ENCODE measurements at places on chromosomes 5 and 9.

GRCh38 chr9:25177858-25178257 is 500.4 kb downstream of the TUSC1 start:
- DNase-seq, result no peak

- DNase-seq, result no peak
Observed at GRCh38 chr9:89026876-89027275, 35.6 kb downstream of the S1PR3 start.

DNA sequence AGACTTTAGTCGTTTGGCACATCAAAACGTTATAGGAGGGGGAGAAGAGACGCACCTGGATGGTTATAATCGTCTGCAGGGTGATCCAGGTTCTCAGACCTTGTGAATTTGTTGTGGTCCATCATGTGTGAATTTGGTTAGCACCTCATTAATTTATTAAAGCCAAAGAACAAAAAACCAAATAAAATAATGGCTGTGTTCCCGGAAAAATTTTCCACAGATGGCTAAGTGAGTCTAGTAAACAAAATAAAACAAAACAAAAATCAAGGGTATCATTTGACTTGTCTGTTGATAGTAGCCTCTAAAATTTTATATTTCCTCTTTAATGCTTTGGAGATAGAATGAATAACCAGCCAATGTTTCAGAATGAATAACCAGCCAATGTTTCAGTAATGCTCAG is 119.7 kb downstream of the ACTBL2 start:
- DNase-seq, result no peak

- no peak for DNase-seq
Observed at GRCh38 chr9:134152022-134152448, 12.3 kb downstream of the RNU6ATAC start.

GRCh38 chr5:35274839-35275509 is 44.7 kb upstream of the PRLR start:
- no peak for DNase-seq

DNA sequence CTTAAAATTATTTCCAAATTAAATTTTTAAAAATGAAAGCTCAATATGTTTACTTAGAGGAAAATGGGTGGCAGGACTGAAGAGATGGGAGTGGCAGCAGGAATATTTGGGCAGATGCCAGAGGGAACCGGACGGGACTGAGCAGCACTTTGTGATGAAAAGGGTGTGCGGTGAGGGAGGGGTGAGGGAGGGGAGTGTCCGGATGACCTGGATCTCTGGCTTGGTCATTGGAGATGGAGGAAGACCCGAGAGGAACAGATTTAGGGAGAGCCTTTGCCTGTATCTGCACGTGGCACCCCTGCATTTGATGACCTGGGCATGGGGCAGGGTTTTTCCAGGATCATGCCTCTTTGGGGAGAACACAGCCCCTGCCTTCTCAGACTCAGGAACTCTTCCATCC is 201.1 kb upstream of the MVB12B start:
- DNase-seq, result no peak

DNA sequence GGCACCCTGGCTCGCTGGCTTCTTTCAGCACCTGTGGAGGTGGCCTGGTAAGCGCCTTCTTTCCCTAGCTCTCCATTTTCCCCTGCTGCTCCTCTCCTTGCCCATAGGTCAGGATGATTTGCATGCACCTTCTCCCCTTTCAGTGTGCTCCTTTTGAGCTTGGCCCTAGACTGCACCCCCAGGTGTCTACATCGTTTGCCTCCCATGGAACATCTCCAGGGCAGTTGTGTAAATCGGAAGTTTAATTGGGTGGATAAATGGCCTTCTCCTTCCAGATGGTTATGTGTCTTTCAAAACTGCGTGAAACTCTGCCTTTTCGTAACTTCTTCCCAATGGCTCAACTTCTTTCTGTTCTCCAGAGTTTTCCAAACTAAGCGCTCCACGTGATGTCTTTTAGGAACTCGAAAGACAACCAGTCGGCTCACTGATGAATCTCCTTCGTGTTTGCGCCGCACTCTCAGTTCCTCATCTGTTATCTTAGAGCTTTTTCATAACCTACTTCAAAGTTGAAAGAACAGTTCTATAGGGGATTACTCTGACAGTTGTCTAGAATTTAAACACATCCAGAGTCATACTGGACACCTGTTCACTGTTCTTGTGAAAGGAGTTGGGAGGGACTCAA is 1.7 kb downstream of the ADAMTS19 start:
- DNase-seq, result no peak

GRCh38 chr5:89253666-89254352 is 370.8 kb upstream of the MEF2C start:
- no peak for DNase-seq

DNA sequence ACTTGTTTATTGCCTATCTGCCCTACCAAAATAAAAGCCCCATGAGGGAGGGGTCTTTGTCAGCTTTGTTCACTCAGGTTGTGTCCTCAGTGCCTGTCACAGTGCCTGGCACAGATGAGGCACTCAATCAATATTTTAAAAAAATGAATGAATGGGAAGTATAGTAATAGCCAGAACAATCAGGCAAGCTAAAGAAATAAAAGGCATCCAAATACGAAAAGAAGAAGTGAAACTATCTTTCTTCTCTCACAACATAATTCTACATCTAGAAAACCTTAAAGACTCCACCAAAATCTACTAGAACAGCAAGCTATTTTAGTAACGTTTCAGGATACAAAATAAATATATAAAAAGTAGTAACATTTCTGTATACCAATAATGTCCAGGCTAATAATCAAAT is 37.8 kb upstream of the C5orf63 start:
- DNase-seq, result no peak

- DNase-seq, result no peak
Observed at GRCh38 chr5:84436866-84437265, 52.2 kb upstream of the EDIL3 start.

GRCh38 chr5:166994226-166994625 is 1297.2 kb upstream of the WWC1 start:
- no peak for DNase-seq

- no peak for DNase-seq
Observed at GRCh38 chr9:97501177-97501971, at the start of gene TMOD1. Gene TMOD1, plus strand, starts transcription at chr9:97501666. Its CDS starts 22,523 bp downstream, at chr9:97524189.

DNA sequence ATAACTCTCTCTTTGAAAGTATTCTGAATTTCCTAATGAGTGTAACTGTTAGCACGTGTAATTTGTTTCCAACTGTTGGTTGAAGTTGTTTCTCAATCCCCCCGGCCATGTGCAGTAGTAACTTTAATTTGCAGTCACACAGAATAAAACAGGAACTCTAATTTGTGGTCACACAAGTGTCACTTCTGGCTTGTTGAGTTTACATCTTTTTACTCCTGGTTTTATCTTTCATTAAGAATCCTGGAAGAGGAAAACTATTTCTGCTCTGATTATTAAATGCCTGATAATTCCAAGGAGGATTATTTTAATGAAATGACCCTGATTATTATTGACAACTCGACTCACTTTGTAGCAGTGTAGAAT is 1.2 kb downstream of the SCAMP1 start:
- no peak for DNase-seq

DNA sequence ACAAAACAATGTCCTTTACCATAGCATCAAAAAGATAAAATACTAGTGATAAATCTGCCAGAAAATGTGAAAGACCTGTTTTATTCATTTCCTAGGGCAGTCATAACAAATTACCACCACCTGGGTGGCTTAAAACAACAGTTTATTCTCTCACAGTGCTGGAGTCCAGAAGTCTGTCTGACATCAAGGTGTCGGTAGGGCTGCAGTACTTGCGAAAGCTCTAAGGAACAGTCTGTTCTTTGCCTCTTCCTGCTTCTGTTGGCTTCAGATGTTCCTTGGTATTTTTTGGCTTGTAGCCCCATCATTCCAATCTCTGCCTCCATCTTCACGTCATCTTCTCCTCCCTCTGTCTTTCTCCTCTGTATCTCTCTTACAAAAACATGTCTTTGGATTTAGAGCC is 51.0 kb downstream of the PTPDC1 start:
- no peak for DNase-seq

GRCh38 chr5:61254969-61255555 is 77.0 kb upstream of the ZSWIM6 start:
- no peak for DNase-seq

GRCh38 chr5:148843510-148844318 is 17.3 kb downstream of the ADRB2 start:
- DNase-seq, result no peak

- DNase-seq, result no peak
Observed at GRCh38 chr5:142360607-142361120, 35.8 kb upstream of the SPRY4 start.

DNA sequence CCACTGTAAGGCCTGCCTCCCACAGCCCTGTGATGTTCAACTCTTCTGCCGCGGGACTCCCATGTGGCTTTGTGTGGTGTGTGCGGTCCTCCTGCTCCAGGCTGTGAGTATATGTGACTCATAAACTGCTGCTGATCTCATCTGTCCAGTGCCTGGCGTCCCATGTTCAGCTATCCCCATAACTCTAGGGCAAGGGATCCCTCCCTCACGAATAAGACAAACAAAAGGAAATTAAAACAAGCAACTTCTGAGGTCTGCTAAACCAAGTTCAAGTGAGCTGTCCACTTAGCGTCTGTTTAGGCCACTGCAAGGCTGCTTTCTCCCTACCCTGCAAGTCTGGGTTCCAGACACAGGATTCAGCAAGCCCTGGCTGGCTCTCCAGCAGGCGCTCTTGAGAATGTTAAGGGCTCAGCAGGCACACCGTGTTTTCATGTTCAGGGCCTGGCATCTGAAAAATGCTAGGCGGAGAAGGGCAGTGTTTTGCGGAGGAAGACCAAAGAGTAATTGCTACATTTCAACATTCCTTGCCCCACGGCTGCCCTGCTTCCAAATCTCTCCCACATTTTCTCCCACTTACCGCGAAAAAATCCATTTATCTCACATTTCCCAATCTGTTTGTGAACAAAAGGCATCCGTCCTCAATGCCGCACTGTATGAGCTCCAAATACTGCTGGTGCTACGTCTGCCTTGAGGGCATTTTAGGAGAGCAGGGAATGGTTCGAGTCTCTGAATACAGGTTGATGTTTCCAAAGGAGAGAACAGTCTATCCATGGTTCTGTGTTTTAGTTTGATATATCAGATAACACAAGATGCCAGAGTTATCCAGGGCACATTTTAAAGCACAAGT is 280.2 kb downstream of the SEMA5A start:
- DNase-seq, result no peak

DNA sequence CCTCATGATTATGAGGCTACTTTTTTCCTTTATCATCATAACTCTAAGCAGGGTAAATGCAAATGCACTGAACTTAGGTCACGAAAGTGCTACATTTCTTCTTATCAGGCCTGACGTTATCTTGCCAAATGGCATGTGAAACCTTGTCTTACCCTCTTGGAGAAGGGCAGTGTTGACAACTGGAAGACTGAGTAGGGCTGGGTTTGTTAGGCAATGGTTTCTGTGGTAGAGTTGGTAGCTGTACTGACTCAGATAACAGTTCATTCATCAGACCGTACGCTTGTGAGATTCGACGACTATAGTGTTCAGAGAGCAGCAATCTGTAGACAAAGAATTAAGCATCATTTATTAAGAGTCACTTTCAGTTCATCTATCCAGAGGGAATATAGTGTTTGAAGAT is 127.7 kb downstream of the CPLANE1 start:
- DNase-seq, result no peak

GRCh38 chr5:96776621-96777020 is 31.1 kb downstream of the ERAP1 start:
- DNase-seq, result no peak

GRCh38 chr9:88816141-88816540 is 175.1 kb upstream of the S1PR3 start:
- DNase-seq, result no peak

DNA sequence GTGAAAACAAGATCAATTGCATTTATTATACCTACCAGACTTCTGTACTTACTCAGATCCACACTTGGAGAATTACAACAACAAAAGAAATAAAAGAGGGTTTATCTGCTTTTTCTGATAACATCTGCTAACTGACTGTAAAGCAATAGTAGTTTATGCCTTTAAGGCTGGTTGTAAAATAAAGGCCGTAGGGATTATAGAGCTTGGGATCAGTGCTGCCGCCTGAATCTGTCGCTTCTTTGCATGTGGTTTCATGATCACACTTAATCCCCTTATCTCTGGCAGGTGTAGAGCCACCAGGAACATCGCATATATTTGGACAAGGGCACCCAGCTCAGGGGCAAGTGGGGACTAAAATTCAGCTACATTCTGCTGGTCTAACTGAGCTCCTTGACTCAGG is 146.7 kb downstream of the CCDC192 start:
- no peak for DNase-seq

DNA sequence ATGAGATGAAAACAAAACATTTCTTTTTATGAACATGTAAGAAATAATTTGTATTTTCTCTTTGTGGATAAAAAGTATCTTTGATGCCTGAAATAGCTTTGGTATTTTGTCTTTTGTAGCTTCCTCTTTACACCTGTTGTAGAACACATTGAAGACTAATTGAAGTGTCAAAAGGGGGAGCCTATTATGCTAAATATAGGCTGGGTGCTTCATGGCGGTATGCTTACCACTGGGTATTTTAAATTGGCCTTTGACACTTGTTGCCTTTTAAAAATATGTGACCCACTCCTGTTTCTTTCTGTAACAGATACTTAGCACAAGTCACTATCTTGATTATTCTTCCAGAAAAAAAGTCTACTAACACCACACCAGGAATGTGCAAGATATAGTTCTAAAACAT is 226.4 kb downstream of the KIAA0825 start:
- DNase-seq, result no peak

- no peak for DNase-seq
Observed at GRCh38 chr5:80738466-80738865, 83.7 kb upstream of the DHFR start.

- DNase-seq, result no peak
Observed at GRCh38 chr5:14492331-14492964, 89.1 kb upstream of the OTULINL start.

GRCh38 chr9:83932011-83932410 is 10.8 kb upstream of the KIF27 start:
- DNase-seq, result no peak

DNA sequence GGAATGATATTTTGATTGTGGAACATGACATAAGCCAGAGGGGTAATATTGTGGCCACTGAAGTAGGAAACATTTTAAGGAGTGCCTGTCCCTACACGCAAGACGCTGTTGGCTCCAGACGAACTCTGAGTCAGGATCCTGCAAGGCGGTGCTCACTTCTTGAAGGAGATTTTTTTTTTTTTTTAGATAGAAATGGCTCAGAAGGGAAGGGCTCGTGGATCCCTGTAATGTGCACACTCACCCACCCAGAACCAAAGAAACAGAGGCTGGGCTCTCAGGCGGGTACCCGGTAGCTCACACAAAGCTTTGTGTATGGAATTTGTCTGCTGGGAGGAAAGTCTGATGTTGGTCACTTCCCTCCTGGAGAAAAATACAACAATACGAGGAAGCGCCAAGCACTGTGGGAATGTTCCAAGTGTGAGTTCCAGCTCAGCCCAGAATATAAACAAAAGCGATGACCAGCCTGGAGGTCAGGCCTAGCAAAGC is 25.7 kb downstream of the RAPGEF1 start:
- DNase-seq, result no peak
